AG20443 (cell line): ENCODE measurements at places on chromosomes 1 and 21.

DNA sequence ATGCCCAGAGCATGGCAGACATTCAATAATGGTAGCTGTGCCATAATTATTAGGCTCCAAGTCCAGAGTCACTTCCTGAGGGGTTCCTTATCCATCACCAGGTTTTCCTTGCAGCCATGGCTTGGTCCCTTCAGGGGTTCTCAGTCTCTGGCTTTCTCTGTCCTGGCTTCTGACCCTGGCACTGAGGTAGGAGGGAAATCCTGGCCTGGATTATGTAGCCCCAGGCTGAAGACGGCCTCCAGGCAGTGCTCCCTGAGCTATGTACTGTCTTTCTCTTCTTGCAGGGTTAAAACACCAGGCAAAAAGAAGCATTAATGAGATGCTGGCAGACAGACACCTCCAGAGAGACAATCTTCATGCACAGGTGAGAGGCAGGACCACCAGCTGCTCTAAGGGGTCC is 9.5 kb upstream of the PADI3 start:
- DNase-seq, result peak; percentile 91

DNA sequence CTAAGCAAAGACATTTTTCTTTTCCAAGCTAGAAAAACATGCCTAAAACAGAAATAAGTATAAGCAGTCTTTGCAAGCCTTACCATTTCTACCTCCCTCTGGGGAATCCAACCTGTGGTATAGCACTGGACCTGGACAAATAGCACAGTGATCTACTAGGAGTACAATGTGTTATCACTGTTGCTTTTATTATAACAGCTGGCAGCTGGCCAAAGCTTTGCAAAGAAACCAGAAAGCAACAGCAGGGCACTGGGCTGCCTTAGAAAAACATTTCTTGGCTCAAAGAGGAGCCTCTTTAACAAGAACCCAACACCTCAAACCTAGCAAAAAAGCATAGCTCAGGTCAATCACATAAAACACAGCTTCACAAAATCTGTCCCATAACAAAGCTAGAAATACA is 294.5 kb upstream of the GREM2 start:
- DNase-seq, result no peak

GRCh38 chr1:17834561-17835100 is 79.5 kb downstream of the ACTL8 start:
- DNase-seq, result no peak

DNA sequence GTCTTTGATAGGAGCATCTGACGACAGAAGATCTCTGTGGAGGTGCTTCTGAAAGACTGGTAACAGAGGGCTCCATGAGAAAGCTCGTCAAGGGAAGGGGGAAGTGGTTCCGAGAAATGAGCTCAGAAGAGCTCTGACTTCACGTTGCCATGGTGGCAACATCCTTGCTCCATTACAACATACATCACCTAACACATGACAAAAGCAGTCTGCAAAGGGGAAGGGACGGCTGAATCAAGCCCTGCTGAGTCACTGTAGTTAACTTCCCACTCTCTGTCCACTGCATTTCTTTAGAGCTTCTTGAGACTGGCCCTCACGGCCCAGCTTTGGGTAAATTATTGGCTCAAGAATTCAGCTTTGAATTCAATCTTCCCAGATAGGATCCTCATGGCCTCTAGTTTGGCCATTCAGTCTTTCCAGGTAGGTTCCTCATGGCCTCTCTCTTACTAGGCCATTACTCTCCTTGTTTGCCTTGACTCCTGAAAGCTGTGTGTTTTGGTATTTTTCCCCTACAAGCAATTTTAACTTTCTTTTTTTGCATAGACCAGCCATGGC is 88.0 kb upstream of the ZNF648 start:
- DNase-seq, result peak; percentile 79

GRCh38 chr1:23561813-23562100 is 2.5 kb upstream of the ID3 start:
- no peak for DNase-seq

GRCh38 chr21:46409641-46410406 is 48.9 kb upstream of the DIP2A start:
- DNase-seq, result no peak

- DNase-seq, result peak; percentile 25
Measured at GRCh38 chr21:35323947-35324346, 274.8 kb upstream of the RUNX1 start.

DNA sequence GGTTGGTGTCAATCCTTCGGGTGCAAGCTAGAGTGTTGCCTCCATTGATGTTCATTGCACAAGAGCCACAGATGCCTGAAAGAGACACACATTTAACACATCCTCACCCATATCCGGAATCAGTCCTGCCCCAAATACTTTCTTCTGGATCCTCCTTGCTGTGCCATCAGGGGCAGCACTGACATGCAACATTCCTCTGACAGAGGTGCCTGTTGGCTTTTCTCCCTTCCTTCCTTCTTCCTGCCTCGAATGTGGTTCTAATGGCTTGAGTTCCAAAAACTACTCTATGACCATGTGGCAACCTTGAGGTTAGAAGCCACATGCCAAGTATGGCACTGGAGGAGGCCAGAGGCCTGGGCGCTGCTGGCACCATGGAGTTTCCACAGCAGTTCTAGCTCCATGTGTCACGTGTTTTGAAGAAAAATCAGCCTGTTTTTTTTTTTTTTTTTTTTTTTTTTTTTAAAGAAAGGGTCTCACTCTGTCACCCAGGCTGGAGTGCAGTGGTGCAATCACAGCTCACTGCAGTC is 17.0 kb upstream of the ATP13A2 start:
- DNase-seq, result peak; percentile 27

DNA sequence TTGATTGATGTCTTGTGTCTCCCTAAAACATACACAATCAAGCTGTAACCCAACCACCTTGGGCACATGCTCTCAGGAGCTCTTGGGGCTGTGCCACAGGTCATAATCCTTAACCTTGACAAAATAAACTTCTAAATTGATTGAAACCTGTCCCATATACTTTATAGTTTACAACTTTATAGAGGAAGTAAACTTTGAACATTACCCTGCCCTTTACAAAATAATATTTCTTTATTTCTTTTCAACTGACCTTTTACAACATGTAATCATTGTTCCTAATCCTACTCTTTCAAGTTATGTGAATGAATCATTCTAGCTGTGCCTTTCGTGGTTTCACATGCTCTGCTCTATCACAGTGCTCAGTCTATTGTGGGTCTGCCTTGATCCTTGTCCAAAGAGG is 118.3 kb upstream of the ATP1A1 start:
- DNase-seq, result no peak

DNA sequence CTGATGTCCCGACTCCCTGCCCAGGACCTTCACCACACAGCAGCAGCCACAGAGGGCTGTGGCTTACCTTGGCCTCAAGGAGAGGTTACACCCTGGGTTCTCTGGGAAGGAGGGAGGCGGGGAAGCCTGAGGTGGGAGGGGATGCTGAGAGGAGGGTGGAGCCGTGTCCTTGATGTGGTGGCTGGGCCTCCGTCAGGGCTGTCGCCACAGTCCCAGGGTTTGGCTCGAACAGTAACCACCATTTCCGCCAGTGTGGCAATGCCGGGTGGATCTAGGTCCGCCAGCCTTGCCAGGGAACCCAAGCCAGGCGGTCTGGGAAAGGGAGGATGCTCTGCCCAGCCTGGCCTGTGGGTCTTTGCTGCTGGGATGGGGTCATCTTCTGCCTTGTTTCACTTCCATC is 18.4 kb upstream of the CDCA8 start:
- peak; percentile 55 for DNase-seq

DNA sequence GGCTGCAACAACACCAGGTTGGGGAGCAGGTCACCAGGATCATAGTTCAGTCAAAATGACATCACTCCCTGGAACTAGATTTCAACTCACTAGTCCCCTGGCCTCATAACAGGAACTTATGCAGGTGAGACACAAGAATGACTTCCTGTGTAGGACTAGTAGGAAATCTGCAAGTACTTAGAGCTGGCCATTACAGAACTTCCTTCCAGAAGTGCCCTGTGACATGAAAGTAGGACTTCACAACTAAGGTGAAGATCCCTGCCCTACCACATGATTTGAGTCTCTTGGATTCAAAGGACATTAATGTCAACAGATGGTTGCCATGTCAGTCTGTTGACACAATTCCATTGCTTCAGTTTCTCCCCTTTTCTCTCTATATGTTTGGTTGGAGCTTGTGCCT is 223.1 kb downstream of the RPS6KC1 start:
- DNase-seq, result no peak

GRCh38 chr1:172647110-172647564 is 11.8 kb upstream of the FASLG start:
- no peak for DNase-seq
